ENCODE measurements at places on chromosomes 12 and 14. TPM values are rescaled to one million over a fixed set of nuclear protein-coding genes. Genes with fewer than 3 reads are reported as not detected.
A peak's percentile ranks its signal among the peaks of the same experiment; 100 is the strongest.

- no peak for DNase-seq
Measured at GRCh38 chr12:27861428-27862167, 81.6 kb upstream of the MANSC4 start.

DNA sequence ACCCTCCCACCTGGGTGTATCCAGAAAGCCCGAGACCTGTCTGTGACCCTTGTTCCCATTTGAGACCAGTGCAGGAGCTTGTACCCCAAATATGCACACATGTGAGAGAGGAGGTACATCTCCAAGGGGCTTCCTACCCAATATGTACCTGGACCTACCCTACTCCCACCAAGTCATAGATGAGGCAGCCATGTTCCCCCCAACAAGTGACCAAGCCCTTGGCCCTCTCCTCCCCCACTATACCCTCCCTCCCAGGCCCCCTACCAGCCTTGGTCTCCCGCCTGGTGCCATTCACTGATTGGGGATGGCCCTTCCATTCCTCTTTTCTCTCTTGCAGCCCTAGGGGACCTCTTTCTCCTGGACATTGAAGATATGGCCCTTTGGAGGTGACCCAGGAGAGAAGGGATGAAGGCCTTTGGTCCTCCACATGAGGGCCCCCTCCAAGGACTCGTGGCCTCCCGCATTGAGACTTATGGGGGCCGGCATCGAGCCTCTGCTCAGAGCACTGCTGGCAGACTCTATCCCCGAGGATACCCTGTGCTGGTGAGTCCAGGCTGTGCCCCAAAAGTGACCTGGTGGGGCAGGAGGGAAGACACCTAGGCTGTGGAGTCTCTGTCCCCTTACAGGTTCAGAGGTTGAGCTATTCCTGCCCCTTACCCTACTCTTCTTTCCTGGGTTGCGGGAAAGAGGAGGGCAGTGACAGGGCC is 1.5 kb downstream of the PLEKHG6 start:
- DNase-seq = no peak

- no peak for DNase-seq
Measured at GRCh38 chr14:55578511-55578910, 1.5 kb upstream of the KTN1 start.

DNA sequence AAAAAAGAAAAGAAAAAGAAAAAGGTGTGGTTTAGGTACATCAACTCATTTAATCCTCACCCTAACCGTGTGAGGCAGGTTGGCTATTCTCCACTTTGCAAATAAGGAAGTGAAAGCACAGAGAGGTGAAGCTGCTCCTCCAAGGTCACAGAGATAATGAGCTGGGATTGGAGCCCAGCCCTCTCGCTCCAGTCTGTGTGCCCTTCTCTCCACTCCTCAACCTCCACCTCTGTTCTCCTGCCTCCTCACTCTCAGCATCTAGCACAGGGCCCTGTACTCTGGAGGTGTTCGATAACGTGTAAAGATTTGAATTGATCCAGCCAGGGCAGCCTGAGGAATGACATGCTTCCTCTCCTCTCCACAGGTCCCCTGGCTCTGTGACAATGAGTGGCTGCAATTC is 502.3 kb downstream of the TMEM132D start:
- DNase-seq = no peak

- no peak for DNase-seq
Measured at GRCh38 chr12:95548539-95549391, 2.5 kb downstream of the USP44 start.

DNA sequence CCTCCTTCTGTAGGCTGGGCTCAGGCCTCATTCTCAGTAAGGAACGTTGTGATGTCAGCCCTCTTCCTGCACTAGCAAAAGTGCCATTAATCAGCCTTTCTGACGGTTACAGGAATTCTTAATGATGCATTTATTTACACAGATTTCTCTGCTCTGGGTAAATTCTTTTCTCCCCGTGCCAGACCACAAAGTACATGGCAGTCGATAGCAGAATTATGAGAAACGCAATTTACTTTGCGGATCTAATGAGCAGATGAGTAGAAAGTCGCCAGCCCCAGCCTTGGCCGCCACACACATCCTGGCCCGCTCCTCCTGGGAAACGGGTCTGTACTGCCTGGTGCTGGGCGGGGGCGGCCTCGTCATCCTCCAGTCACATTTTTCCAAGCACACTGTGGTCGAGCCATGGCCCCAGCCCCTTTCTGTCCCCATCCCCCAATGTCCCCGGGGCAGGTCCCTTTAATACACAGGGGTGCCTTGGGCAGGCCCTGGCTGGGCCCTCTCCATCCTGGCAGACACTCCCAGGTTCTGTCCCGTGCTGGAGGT is 25.9 kb downstream of the NOC4L start:
- DNase-seq = peak; percentile 81

GRCh38 chr12:98645572-98646067 is 530 bp downstream of the APAF1 start:
- DNase-seq = peak; percentile 39

The C12orf54 gene
- total RNA-seq = not detected

The C12orf50 gene
- total RNA-seq = not detected

The ANP32D gene
- total RNA-seq = not detected

The CISTR gene
- not detected for total RNA-seq

The OTOGL gene
- 0.71 TPM for total RNA-seq
